ENCODE measurements at places on chromosomes 6 and 20.

DNA sequence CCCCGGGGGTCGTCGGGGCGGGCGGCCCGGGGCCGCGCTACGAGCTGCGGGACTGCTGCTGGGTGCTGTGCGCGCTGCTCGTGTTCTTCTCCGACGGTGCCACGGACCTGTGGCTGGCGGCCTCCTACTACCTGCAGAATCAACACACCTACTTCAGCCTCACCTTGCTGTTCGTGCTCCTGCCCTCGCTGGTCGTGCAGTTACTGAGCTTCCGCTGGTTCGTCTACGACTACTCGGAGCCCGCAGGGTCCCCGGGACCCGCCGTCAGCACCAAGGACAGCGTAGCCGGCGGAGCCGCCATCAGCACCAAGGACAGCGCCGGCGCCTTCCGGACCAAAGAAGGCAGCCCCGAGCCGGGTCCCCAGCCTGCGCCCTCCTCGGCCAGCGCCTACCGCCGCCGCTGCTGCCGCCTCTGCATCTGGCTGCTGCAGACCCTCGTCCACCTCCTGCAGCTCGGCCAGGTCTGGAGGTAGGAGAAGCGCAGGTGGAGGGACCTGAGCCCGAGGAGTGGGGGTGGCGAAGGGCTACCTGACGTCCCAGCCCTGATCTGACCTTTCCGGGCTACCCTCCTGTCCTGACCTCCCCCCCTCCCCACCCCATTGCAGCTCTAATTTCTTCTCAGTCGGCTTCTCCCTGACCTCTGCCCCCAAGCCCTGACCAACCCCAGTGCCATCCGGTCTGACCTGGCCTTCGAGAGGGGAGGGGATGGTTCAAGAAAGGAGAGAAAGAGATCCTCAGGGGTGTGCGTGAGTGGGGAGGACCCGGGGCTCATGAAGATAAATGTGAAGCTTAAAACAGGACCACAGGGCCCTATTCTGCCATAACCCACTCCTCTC is 558 bp downstream of the XKR7 start:
- no peak for DNase-seq

DNA sequence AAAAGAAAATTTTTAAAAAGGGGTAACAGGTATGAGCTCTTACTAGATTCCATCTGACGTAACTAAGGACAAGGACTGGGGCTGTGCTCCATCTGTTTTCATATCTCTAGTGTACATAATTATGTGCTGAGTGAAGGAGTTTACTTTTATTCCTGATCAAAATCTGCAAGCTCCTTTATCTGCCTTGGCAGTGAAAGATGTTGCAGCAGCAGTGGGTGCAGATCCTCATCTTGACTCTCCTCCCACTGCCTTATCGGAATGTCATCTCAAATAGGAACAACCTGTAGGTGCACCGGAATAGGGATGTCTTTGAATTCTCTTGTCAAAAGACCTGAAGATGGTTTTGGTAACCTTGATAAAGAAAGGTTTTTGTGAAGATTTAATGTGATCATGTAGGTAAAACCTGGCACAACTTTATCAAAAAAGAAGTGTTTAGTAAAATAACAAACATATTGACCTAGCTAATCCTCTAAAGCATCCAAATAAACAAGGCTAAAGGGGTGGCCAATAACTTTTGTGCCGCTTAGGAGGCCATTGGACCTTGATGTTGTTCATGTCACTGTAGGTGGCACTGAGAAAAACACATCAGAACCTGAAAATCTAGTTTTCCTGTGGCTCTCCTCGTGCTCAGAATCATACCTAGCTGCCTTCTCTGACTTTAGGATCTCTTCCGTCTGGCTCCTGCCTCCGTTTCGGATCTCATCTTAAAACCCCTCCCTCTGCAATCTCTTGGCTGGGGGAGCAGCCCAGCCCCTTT is 19.0 kb upstream of the SLC16A10 start:
- no peak for DNase-seq

GRCh38 chr20:9134346-9134745 is 65.5 kb downstream of the PLCB4 start:
- DNase-seq = no peak

- no peak for DNase-seq
Observed at GRCh38 chr6:136337121-136337520, 47.5 kb upstream of the BCLAF1 start.

- DNase-seq = no peak
Observed at GRCh38 chr6:112118034-112118433, 30.6 kb downstream of the FAM229B start.

GRCh38 chr6:109308018-109308492 is 74.2 kb downstream of the CD164 start:
- no peak for DNase-seq

DNA sequence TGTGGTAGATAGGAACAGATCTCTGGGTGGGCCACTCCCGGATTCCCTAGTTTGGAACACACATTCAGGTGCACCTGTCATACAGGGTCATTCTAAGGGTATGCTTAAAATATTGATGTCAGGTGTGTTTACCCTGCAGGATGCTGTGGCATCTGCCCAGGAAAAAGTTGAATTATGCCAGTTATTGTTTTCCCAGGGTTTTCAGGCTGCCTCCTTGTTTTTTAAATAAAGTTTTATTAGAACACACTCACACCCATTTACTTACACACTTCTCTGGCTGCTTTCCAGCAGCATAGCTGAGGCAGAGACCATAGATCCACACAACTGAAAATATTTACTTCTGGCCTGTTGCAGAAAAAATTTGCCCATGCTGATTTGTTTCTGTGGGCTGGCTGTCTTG is 76.5 kb downstream of the PHACTR3 start:
- DNase-seq = no peak

- no peak for DNase-seq
Observed at GRCh38 chr6:15444081-15444731, 198.3 kb downstream of the JARID2 start.

DNA sequence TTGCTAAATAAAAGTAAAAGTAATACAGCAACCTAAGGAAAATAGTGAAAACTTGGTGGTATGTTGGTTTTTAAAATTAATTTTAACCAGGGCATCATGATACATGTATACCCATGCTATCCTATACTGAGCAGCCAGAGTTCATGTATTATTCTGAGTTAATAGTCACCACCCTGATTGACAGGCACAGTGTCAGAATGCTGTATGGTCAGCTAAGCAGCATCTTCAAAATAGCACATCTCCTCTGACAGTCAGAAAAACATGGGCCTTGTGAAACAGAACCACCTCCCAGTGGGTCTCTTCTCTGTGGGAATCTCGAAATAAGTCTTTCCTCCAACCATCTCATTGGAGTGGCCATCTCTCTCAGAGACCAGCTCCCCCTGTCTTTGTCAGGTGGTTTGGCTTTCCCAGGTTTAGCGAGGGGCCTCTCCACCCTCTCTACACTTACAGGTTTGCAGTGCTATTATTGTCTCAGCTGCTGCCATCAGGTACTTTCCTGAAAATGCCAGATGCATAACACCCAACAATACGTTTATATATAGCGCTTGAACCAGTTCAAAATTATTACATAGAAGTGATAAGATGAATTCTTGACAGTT is 47.1 kb upstream of the RNF8 start:
- no peak for DNase-seq

DNA sequence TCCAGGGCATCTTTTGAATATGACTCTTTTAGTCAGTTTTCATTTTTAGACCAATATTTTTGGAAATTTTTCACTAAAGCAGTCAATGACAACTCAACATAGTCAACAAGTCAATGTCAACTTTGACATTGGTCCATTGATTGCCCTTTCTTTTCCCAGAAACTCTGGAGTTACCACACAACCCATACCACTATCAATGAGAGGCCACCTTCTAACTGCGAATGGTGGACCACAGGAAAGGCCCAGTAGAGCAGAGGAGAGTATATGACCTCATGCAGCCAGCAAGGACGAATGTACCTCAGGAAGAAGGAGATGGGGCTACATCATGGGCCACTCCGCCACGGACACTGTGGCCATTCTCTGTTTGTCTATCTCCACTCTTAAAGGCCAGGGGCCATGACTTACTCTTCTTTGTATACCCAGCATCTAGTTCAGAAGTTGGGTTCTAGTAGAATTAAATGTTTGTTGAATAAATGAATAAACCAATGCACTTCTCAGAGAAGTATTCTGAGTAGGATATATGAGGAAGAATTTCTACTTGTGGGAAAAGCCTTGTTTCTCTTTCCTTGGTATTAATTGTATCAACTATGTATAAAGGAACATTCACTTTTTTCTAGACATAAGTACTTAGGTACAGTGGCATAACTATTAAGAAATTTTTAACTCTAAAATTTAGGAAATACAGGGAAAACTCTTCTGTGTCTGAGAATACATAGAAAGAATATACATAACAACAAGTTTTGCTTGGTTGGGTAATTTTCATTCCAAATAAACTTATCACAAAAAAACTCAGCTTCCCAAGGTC is 562 bp upstream of the SMLR1 start:
- DNase-seq = no peak

DNA sequence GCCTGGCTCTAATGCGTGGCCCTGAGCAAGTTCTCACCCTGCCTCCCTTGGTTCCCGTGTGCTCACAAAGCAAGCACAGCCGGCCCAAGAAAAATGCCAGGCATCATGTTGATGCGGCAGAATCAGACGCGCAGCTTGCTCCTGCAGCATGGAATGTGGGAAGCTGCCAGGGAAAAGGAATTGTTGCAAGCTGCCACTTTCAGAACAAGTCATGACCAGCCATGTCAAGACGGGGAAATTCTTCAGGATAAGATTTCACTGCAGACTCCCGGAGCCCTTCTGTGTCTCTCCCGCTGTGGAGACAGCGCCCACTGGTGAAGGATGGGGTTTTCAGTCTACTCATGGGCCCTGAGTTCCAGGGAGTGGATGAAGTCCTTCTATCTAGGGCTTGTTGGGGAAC is 4.6 kb downstream of the DACT2 start:
- no peak for DNase-seq

DNA sequence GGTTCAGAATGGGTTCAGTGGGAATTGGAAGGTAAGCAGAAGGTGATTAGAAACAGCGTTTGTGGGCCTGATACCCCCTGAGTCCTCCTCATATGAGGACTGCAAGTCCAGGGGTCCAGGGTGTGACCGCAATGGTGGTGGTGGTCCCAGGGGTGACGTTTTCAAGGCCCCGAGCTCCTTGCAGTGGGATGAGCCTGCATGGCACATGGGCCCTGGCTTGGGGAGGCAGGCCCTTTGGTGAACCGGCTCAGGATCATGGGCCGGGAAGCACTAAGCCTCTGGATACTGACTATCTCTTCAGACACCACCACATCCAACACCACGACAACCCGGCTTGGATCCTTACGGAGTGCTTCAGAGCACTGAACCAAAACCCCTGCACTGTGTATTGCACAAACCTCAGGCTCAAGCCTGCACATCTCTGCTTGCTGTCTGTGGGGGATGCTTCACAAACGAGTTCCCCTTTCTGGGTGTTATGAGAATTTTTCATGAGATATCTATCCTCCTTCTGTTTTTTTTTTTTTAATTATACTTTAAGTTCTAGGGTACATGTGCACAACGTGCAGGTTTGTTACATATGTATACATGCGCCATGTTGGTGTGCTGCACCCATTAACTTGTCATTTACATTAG is 67.9 kb downstream of the STK35 start:
- DNase-seq = no peak

GRCh38 chr20:22863826-22864225 is 171.3 kb upstream of the SSTR4 start:
- DNase-seq = no peak

- no peak for DNase-seq
Observed at GRCh38 chr6:163392533-163392932, 22.0 kb upstream of the QKI start.

DNA sequence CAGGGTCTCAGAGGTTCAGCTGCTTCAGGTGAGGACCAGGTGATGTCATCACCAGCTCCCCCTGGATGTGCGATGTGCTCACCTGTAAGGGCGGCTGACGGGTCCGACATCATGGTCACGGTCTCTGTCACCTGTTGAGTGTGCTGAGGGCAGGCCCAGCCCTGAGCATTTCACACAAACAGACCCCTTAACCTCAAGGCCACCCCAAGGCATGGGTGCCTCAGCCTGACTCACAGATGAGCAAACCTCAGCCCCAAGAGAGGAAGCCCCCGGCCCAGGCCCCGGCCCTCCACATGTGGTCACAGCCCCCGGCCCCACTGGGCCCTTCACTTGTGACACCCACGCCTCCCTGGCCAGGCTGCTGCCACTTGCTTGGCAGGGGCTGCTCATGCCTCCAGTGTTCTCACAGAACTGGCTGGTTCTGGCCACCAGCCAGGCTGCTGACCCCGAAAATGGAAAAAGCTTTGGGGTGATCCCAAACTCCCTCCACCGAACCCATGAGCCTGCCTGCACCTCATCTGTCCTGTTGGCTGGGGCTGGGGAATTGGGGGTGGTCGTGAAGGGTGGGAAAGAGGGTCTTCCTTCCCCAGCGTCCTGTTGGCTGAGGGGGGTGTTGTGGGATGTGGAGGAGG is 33.3 kb downstream of the PRR18 start:
- no peak for DNase-seq

GRCh38 chr6:12335717-12336116 is 45.6 kb downstream of the EDN1 start:
- no peak for DNase-seq

- no peak for DNase-seq
Observed at GRCh38 chr6:134979142-134979541, 29.2 kb upstream of the ALDH8A1 start.

DNA sequence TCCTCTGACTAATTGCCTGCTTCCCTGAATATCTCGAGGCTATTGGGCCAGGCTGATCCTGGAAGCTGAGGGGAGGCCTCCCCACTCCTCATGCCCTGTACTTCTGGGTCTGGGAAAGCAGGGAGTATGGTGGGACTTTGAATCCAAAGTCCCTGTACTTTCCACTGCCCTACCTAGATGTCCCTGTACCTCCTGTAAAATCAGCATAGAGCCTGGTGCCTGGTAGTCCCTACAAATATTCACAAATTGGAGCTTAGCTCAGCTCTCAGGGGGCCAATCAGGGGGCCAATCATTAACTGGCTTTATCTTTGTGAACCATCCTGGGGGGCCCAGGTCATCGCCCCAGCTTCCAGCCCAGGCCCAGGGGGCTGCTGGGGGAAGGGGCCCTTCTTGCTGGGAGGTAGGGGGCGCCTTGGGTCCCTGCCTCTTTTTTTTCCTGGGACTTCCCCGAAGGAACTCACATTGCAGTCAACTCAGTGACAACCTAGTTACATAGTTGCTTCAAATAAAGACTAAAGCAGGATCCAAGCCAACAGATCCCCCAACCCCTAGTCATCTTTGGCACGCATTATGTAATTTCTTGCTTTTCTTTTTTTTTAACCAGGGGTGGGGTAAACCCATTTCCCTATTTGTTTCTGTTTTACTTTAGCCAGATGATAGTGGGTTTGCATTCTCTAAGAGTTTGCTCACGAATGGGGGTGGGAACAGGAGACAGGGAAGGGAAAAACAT is 6.9 kb upstream of the VEGFA start:
- DNase-seq = no peak

DNA sequence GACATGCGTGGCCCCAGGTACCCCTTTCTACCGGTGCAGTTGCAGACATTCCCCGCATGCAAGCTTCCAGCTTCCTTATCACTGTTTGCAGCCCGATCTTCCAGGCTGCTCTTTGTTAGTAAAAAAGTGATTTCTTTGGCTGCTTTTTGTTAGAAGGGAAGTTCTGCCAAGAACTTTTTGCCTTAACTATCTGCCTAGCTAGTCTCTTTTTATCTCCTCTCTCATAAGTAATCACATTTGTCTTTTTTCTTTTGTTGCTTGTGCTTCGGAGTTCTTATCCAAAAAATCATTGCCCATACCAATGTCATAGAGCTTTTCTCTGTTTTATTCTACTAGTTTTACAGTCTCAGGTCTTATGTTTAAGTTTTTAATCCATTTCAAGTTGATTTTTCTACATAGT is 20.3 kb downstream of the FAM162B start:
- no peak for DNase-seq
